ENCODE measurements at places on chromosomes 4 and X.

DNA sequence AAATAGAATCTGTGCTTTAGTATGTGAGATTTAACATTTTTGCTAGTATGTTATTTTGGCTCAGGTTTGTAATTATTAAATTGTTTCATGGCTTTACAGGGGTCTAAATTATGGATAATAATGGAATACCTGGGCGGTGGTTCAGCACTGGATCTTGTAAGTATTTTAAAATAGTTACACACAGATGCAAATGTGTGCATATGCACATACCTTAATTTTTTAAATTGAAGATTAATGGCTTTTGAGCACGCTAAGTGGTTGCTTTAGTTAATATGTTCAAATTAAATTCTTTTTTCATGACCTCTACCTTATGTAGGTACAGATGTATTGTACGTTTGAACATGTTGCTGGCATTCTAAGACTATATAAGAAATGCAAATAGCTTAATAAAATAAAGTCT lies 40.2 kb downstream of the STK26 start:
- DNase-seq, result no peak

DNA sequence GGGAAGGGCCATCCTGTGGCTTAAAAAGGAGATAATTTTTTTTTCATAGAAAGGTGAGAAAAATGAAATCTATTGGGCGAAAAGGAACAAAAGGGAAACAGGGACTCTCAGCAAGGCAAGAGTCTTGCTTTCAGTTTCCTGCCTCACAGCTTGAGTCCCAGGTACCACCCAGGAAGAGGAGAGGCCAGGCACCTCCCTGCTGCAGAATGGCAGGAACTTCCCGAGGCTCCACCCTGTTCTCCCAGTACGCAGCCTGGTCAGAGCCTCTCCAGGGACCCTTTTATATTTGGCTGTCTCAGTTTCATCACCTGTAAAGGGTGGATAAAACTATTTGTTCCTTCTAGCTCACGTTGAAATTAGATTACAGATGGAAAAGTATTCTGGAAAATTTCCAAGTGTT lies 33.8 kb downstream of the UCHL1 start:
- no peak for DNase-seq

- no peak for DNase-seq
Measured at GRCh38 chr4:1604706-1605205, 79.4 kb downstream of the FAM53A start.

DNA sequence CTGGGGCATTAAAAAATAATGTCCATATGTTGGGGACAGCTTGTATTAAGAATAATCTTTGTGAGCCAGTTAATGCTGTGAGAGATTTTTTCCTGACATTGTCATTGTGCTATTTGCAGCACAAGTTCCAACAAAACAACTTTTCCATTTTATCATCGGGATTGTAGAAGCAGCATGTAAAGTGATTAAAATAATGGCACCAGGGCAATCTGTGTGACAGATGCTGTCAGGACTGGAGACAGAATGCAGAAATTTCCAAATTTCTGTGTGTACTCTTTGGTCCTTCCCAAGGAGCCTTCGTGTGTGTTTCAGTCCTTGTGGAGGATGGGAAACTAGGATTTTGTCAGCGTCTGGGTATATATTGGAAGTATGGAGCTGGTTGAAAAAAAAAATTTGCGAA lies 101.5 kb upstream of the LIMCH1 start:
- no peak for DNase-seq

- DNase-seq, result no peak
Measured at GRCh38 chr4:3872834-3873313, 106.7 kb downstream of the ADRA2C start.

DNA sequence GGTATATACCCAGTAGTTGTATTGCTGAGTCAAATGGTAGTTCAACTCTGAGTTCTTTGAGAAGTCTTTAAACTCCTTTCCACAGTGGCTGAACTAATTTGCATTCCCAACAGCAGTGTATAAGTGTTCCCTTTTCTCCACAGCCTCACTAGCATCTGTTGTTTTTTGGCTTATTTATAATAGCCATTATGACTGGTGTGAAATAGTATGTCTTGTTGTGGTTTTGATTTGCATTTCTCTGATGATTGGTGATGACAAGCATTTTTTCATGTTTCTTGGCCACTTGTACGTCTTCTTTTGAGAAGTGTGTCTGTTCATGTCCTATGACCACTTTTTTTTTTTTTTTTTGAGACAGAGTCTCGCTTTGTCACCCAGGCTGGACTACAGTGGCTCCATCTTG lies 30.5 kb downstream of the GPR50 start:
- DNase-seq, result no peak

DNA sequence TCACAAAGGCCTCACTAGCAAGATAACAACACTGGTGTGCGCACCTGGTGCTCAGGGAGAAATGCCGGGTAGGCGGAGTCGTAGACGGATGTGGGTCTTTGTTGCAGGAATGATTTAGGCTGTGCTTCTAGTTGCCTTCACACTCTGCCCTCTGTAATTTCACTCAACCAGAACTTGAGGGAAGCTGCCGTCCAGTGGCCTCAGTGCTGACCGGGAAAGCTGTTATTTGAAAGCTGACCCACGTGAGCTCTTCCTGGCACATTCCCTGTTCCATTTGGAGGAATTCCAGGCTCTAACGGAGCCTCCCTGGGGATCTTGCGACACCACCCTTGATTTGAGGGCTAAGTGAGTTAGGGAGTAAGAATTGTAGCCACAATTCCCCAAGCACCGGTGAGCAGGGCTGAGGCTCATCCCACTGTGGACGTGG lies 15.9 kb downstream of the SH3TC1 start:
- no peak for DNase-seq

DNA sequence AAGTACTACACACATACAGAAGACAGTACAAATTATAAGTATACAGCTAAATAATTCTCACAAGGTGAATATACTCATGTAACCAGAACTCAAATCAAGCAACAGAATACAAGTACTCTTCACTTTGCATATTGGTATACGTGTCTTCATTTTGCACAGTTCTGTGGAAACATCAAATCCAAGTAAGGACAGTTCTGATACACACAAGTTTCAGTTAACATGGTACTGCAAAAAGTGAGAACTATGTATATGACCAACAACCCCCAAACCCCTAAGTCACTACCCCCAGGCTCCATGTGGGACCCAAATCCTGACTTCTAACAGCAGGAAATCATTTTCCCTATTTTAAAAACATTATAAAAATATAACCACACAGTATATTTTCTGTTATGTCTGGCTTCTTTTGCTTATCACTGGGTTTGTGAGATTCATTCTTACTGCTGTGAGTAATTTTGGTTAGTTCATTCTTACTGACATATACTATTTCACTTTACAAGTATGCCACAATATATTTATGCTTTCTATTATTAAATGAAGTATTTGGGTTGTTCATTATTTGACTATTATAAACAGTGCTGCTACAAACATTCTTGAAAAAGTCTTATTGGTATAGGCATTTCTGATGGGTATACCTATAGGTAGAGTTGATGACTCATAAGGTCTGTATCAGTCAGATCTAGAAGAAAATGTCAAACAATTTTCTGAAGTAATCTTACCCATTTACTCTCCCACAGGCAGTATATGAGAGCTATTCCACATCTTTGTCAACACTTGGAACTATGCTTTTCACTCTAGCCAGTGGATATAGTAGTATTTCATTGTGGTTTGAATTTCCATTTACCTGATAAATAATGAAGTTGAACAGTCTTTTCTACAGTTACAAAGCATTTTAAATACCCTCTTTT lies 47.0 kb downstream of the SCLT1 start:
- no peak for DNase-seq

DNA sequence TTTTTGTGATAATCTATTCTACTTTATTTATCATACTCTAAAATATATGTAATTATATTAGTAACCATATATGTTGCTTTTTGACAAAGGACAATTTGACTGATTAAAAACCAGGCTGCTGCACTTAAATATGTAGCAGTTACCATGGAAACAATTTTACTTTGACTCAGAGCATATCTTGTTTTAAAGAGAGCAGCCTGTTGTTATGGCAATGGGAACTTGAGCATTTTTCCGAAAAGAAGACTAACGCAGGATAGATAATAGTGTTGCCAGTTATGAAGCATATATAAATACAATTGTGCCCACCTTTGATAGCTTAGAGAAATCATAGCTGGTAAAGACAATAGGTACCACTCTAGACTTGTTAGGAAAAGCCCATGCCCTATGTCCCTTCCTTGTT lies 283.0 kb downstream of the GASK1B start:
- DNase-seq, result no peak

GRCh38 chrX:130280901-130281300 lies 12.2 kb upstream of the ZNF280C start:
- no peak for DNase-seq

DNA sequence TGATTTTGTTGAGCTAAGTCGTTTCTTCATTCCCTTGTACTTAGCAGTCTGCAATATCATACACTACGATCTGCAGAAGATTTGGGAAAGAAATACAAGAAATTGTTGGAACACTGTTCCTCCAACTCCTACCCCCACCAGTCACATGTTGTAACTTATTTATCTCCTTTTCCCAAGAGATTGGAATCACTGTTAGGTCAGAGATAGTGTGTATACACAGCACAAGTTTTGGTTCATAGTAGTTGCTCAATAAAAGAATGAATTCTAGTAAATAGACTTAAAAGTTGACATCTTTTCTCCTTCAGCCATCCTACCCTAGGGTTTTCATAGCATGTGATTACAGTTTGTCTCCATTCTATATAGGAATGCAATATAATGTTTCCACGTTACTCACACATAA lies 68.8 kb downstream of the ARFIP1 start:
- no peak for DNase-seq

GRCh38 chrX:79524642-79525041 lies 157.5 kb upstream of the ITM2A start:
- no peak for DNase-seq

DNA sequence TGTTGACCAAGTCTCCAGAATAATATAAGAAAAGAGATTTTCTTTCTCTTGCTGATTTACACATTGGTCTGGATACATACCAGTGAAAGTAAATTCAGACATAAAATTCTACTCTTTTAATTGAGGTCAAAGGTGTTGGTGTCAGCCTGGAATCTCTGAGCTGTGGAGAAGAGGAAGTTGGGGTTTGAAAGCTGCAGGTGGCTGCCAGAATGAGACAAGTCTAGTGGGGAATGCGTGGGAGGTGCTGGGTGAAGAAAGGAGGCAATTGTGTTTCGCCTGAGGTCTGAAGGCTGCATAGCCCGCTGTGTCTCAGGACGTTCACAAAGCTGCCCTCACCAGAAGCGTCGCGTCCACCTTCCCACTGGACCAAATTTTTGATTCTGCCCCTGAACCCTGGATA lies 31.2 kb downstream of the PHEX start:
- DNase-seq, result no peak

DNA sequence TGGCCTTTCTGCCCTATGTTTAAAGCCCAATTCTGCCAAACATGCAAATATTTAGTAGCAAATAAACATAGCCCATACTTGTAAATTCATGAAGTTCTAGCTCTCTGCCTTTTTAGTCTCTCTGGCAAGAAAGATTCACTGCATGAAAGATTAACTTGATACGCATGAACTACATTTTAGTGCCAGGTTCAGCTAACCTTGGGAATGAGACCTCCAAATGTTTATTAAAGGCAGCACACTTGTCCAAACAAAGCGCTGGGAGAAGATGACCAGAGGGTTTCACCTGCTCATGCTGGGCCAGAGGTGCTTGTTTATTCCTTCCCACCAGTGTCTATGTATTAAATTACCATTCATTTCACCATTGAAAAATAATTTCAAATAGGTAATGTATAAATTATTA lies 44.5 kb upstream of the IL1RAPL1 start:
- DNase-seq, result no peak

GRCh38 chrX:70322784-70323183 lies 32.9 kb downstream of the KIF4A start:
- DNase-seq, result no peak

DNA sequence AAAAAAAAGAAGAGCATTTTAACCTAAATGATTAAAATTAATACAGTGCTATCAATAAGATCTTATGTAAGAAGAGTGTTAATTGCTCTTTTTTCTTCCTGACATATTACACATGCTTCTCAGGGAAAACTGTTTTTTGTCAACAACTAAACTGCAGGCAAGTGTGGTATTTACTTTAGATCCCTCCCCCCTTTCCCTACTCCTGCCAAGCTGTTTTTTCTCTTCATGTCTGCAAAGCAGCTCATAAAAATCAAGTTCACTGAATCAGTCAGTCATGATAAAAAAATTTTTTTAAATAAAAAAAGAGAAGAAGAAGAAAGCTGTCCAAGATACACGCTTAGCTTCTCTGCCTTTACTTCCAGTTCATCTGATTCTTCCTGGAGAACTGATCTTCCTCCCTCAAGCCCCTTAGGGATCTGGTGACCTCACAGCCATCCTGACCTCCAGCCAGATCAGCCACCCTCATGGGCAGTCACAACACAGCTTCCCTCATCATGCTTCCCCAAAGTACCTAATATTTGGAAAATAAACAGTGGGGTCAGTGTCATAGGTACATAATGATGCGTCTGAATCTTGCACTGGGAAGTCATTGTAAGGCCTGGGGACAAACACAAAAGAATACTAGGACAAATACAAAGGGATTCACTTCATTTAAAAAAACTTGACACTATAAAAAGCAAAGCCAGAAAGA lies 87.0 kb downstream of the ZNF827 start:
- DNase-seq, result no peak

- no peak for DNase-seq
Measured at GRCh38 chrX:7074908-7075204, 72.7 kb upstream of the STS start.

DNA sequence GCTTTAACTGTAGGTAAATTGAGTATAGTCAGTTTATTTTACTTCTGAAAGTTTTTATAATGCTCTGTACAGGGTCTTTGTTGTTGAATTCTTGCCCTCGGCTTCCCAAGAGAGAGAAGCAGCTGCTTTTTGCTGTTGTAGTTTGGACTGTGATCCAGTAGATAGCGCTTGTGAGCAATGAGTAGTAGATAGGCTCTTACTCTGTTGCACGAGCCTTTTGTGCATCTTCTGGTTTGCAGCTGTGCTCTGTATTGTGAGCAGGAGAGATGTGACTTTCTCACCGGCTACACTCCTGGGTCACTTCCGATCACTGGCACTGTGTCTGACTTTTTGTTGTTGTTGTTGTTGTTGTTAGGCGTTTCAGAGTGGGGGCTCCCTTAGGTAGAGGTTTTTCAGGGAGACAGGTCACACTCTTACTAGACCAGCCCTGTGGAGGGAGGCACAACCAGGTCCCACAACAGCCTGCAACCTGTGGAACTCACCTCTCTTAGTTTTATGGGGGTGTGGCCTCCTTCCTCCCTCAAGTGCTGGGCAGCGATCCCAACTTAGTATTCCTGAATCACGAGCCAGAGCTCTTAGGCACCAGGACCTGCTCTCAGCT lies 822.1 kb upstream of the GALNTL6 start:
- no peak for DNase-seq
